Ascending aorta (tissue), 2 donors: ENCODE measurements at places on chromosomes 16 and 17.

- DNase-seq, result no peak
Observed at GRCh38 chr16:83005653-83006160, 378.9 kb downstream of the CDH13 start.

DNA sequence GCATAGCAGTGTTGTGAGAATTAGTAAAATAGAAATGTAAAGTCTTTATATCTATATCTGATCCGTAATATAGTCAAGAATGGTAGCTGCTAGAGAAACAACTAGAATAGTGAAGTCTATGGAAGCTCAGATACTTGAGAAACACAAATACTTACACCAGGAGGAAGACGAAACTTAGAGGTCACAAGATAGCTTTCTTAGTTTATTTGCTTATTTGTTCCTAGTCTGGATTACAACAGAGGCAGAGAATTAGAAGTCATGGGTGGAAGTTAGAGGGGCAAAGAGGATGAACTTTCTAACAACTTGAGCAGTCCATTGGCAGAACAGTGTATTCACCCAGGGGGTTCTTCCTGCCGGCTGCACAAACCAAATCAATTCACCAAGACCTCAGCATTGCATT is 13.9 kb downstream of the GNGT2 start:
- no peak for DNase-seq

DNA sequence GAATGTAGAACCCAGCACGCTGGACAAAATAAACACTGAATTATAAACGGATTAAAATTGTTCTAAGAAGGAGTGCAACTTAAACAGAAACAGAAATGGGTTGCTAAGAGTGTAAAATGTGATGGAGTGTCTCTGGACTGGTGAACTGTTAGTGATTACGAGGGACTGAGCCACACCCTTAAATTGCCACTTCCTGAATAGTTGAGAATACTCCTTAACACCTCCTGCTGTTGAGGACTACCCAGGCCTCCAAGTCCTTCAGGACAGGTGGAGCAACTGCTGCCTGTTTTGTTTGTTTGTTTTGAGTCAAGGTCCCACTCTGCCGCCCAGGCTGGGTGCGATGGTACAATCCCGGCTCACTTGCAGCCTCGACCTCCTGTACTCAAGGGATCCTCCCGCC is 25.8 kb upstream of the IRF8 start:
- no peak for DNase-seq

DNA sequence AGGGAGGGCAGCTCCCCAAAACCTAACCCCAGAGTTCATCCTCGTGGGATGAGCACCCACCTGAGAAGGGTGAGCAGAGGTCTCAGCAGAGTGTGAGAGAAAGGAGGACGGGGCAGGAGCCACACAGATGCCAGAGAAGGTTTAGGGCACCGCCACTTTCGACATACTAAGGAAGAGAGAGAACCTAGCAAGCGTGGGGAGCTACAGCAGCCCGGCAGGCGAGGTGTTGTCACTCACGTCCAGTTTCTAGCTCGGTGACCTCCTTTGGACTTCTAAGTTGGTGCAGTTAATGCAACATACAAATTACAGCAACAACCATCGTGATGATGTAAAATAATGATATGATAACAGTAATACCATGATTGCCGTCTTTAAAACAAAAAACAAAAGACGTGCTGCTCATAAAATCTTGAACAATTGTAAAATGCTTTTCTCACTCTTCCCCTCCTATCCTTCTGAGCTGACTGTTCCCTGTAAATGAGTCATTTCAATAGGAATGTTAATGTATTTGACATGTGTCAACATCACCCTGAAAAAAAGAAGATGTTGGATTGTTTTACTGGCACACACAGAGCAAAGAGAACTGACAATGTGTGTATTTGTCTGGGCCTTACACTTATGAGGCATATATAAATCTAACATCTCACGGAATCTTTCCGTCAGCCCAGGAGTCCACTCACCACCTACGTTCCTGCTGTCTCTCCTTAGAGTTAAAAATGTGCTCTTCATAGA is 158.2 kb upstream of the MAF start:
- DNase-seq, result no peak

DNA sequence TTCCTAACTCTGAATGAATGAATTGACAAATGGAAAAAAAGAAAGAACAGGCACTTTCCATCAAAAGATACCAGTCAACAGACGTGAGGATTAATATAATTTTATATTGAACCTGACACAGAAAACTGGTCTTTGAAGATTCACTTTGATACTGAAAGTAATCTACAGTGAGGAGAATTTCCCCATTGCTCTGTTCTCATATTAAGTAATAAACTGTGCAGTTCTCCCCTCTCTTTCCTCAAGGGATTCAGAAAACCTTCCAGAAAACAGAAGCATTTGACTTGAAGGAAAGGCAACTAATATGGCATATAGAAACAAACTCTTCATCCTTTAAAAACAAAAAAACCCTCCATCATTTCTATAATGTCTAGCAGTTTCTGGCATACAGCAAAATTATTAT is 2.2 kb downstream of the TEX2 start:
- DNase-seq, result no peak

DNA sequence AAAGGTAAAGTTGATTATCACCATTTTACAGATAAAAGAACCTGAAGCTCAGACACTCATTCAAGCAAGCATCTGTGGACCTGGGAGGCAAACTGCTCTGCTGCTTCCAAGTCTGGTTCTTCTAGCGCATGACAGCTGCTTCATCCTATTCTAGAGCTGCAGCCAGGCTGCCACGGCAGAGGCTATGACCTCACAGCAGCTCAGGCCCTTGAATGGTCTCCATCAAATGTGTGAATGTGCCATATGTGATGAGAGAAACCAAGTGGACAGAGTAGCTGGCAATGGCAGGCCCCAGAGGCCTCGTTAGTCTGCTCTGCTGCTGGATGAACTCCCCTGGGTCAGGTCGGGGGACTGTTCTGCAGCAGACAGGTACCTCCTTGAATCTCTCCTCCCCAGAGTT is 30.7 kb upstream of the FOXJ1 start:
- no peak for DNase-seq

- DNase-seq, result no peak
Observed at GRCh38 chr16:29927070-29927905, 1.3 kb upstream of the KCTD13 start.

DNA sequence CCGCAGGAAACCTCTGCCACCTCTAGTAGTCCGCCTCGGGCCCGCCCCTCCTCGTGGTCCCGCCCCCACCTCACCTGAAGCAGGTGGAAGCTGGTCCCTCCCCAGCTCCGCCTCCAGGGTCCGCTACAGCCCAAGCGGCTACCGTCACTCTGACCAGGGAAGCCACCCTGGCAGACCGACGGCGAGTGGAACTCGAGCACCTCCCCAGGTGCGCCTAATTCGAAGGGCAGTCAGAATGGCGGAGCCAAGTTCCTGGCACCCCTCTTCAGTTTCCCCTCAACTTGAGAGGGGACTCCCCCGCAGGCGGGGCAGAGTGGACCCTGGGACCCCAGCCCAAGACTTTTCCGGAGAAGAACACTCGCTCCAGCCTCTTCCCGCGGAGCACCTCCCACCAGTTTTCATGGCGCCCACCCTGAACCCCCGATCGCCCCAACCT is 507 bp downstream of the FHOD1 start:
- no peak for DNase-seq

GRCh38 chr17:8991514-8992285 is 26.2 kb upstream of the PIK3R5 start:
- no peak for DNase-seq

DNA sequence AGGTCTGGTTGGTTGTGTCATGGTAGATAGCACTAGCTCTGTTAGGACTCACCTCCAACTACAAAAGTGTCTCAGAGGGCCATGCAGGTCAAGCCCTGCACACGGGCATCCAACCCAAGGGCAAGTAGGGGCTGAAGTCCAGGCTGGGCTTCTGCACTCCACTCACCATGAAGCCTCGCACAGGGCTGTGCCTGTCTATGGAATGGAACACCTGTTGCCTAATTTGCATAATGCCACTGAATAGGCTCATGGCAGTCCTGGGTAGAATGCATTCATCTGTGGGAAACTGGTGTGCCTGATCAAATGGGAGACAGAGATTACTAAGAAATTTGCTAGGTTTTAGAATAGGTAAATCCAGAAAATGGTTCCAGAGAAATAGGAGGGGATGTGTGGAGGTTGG is 8.0 kb upstream of the AKAP1 start:
- DNase-seq, result no peak

- DNase-seq, result no peak
Observed at GRCh38 chr16:84233748-84234147, 6.1 kb downstream of the KCNG4 start.

DNA sequence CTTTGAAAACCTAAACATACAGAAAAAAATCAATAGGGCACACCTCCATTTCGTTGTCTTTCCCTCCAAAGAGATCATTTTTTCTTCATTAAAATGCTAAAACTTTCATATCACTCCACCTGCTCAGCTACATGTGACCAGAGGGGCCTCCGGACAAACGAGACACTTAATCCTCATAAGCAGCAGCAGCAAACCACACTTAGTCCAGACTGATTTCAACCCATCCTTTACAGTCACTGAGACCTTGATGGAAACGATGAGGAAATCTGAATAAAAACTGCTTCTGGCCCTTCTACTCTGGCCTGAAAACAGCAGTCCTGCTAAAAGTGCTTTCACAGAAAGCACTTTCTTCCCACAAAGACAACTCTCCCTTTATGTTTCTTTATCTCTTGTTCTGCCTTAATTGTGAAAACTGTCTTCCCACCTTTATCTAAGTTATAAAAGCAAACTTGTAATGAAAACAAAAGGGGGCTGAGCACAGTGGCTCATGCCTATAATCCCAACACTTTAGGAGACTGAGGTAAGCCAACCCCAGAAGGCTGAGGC is 4.6 kb downstream of the ANKRD11 start:
- DNase-seq, result no peak

- DNase-seq, result peak; percentile 80
Observed at GRCh38 chr17:50056217-50056960, 479 bp downstream of the ITGA3 start.
